ENCODE measurements at places on chromosomes 2 and 18.

DNA sequence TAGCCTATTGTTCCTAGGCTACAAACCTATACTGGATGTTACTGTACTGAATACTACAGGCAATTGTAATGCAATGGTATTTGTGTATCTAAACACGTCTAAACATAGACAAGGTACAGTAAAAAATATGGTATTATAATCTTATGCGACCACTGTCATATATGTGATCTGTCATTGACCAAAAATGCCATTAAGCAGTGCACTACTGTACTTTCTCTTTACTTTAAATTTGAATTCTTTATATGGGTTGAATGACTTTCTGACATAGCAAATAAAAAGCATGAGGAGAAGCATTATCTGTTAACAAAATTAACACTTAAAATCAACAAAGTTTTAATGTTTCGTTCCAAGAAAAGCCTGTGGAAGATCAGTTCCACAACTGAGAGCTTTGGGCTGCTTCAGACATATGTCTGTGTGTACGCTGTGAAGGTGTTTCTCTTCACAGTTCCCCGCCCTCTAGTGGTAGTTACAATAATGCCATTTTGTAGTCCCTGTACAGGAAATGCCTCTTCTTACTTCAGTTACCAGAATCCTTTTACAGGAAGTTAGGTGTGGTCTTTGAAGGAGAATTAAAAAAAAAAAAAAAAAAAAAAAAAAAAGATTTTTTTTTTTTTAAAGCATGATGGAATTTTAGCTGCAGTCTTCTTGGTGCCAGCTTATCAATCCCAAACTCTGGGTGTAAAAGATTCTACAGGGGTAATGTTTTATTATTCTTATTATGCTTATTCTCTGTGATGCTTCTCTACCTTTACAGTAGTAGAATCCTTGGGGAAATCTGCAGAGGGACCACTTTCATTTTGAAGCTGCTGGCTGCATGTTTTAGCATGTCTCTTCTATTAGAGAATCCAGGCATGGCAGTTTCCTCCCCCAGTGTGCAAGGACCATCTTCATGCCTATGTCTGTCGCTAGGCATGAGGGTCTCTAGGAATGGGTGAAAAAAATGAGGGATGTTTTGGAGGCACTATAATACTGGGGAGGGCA lies 54.5 kb downstream of the SCN2A start:
- peak; percentile 43 for DNase-seq

DNA sequence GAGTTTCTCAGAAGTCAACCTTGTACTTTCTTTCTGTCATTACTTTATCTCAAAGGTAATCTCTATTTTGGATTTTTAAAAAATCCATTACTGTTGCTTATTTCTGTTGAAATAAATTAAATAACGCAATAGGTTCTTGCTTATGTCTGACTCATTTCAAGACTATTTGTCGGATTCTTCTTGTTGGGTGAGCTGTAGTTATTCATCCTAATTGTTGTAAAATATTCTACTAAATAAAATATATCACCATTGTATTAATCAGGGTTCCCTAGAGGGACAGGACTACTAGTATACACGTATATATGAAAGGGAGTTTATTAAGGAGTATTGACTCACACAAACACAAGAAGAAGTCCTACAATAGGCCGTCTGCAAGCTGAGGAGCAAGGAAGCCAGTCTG lies 403.9 kb upstream of the CYRIA start:
- no peak for DNase-seq

GRCh38 chr2:142914507-142915313 lies 37.2 kb downstream of the KYNU start:
- DNase-seq: no peak

DNA sequence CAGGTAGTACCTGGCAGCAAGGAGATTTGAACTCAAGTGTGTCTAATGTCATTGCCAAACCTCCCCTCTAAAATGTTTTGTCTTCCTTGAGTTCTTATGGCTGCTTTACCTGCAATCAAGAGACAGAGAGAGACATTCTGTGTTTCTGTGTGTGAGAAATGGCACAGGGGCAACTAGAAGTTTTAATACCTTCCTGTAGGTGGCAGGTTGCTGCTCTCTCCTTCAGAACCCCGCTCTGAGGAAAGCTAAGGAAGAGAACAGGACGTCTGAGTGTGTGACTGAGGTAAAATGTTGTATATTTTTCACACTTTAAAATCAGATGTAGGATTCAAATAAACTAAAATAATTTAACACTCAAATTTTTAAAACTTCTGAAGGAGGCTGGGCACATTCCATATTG lies 19.2 kb downstream of the DTNA start:
- DNase-seq: no peak

DNA sequence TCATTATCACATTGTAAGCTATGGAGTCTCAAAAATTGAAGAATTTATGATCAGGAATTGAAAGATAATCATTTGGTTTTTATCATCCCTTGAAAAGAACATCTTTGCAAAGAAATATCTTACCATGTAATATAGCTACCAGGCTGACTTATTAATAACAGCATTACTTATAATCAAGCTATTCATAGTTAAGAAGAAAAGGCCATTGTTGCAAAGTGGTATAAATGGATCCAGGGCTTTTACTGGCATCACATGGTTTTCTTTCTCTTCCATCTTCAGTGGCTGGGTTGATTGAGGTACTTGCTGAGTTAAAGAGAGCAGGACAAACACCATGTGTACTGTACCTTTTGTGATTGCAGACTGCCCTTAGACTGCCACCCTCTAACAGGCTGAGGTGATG lies 39.6 kb downstream of the MFSD6 start:
- DNase-seq: no peak

GRCh38 chr2:207692206-207693065 lies 19.0 kb upstream of the CCNYL1 start:
- DNase-seq: peak; percentile 11

GRCh38 chr2:232516551-232516950 lies 3.6 kb upstream of the PRSS56 start:
- no peak for DNase-seq

- DNase-seq: no peak
Observed at GRCh38 chr2:46117379-46117778, 179.8 kb upstream of the EPAS1 start.

DNA sequence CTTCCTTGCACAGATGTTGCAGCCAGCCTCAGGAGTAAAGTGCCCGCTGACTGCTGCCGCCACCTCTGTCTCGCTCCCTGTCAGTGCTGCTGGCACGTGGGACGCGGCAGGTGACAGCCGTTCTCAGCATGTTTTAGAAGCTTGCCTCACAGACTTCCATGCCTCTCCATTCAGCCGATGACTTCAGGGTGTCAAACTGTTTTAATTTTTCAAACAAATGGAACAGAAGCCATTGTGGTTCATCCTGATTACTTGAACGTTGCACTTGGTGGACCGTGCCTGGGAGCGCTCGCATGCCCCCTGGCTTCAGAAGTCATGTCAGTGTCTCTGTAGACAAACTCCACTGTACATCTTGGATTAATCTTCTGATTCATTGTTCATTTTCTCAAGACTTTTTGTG lies 62.7 kb upstream of the EML6 start:
- DNase-seq: no peak
